ENCODE measurements at places on chromosomes 12 and 14.

- DNase-seq: no peak
These were observed 10.2 kb upstream of the OR11G2 start for GRCh38 chr14:20180486-20180885.

DNA sequence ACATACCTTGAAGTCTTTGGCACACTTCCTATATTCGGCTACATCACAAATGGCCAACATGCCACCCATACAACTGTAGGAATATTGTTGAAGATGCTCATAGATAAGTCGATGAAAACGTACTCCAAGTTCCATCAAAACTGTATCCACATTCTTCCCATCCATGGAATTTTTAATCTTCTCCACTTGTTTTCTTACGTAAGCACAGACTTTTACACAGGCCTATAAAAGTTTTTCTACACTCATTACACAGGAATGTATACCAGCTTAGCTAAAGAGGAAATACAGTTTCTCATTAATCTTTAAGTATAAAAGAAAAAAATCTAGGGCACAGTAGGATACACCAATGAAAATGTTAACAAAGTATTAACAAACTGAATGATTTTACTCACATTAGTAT, 59.1 kb downstream of the EXOC5 start:
- no peak for DNase-seq

DNA sequence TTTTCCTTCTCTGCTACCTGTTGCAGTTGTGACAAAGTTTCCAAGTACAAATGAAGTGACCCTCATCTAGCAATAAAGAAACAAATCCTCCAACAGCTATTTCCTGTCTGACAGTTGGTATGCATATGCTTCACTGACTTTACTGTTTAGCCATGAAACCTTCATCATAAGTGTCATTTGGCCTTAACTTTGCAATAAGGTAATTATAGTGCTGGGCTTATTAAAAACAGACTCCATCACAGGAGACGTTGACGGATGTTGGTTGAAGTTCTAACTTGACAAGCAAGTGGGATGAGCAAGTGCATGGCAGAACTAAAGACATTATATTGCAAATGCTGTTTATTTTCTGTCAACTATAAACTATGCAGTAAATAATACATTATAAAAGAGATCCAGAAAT, 425.2 kb downstream of the RPS29 start:
- no peak for DNase-seq

- DNase-seq: no peak
These were observed 4.3 kb downstream of the BICD1 start for GRCh38 chr12:32110942-32111341.

GRCh38 chr12:21526053-21526452, at the start of gene SPX:
Gene SPX, plus strand, starts transcription at chr12:21526296. Its CDS starts 177 bp downstream, at chr12:21526473.
- no peak for DNase-seq

GRCh38 chr14:34135492-34135891, 184.6 kb upstream of the EGLN3 start:
- no peak for DNase-seq

DNA sequence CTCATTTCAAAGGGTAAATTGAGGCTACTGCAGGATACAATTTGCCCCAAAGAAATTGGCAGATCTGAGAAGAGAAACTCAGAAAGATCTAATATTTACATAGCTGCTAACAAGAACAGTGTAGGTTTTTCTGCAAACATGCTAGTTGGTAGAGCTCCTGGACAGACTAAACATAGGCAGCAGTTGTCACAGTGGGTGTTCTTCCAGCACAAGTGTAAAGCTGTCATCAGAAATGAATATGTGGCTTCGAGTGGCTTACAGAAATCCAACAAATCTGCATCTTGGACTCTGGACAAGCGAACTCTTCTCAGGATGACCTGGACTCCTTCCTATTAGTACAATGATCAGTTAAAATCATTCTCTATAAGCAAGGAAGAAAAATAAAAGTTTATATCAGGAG, 5.9 kb downstream of the CBX5 start:
- no peak for DNase-seq
